GM23338 (cell line): ENCODE measurements at places on chromosomes 1 and 21. TPM values are rescaled to one million over a fixed set of nuclear protein-coding genes. Genes with fewer than 3 reads are reported as not detected.

Gene C1orf185
- not detected in 2 replicates for total RNA-seq

Gene DISP3
- total RNA-seq = 7.8 and 11.1 TPM in 2 replicates

Gene LAX1
- total RNA-seq = not detected in 2 replicates

Gene AKR7A3
- total RNA-seq = 0.14 TPM in 1 of 2 replicates, not detected in the other

- H3K27me3 ChIP-seq = no peaks in the 10 kb centered on the region
- H3K4me1 ChIP-seq = no peaks in the 10 kb centered on the region
- no peak overlapping the region for H3K4me3 ChIP-seq
- no peak for DNase-seq
- H3K36me3 ChIP-seq = no peaks in the 10 kb centered on the region
These were observed 202.9 kb downstream of the USP25 start for GRCh38 chr21:15932726-15933125.

DNA sequence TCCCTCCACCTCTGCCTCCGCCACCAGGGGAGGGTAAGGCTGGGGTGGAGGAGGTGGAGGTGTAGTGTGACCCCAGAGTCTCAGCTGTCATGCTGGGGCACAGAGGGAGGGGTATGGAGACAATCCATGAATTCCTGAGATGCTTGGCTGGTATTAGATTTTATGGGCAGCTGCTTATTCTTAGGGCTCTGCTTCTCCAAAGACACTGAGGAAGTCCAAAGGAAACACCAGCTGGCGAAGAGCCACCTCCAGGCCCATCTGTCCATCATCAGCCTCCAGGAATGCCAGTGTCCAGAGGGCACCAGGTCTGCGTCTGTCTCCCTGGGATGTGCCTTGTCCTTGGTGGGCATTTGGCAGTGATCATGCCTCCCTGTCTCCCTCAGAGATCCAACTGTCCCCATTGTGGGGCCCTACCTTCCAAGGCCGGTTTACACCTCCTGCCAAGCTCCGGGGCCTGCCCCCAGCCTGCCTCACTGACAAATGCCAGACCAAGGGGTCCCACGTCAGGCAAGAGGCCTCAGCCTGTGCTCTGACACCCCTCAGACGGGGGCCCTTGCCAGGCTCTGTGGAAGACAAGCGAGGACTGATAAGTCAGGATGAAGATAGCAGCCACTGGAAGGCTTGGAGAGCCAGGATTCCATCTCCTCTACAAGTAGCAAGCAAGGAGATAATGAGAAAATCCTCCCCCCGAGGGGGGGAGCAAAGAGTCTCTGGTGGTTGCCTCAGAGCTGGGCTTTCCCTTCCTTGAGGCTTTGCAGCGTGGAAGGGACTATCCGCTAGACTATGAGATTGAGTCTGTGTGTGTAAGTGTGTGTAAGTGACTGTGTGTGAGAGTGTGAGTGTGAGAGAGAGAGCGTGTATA lies 1.6 kb downstream of the TNNI1 start:
- H3K4me1 ChIP-seq = no peaks in the 10 kb centered on the region
- no peak overlapping the region for H3K27ac ChIP-seq
- no peak overlapping the region for H3K4me3 ChIP-seq
- H3K36me3 ChIP-seq = no peaks in the 10 kb centered on the region

DNA sequence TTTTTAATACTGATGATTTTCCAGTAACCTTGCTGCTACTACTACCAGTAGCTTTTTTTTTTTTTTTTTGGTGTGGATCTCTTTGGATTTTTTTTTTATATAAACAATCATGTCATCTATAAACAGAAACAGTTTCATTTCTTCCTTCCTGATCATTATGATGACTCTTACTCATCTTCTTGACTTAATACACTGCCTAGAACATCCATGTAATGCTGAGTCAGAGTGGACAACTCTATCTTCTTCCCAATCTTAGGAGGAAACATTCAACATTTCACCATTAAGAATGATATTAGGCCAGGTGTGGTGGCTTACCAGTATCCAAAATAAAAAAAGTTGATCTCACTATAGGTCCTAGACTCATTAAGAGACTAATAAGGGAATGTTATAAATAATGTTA lies 69.1 kb downstream of the RUSC1 start:
- H3K36me3 ChIP-seq = peaks cover 5% of the 10 kb centered on the region; the same call in 1 of the 2 replicates
- H3K27ac ChIP-seq = no peak overlapping the region
- no peak overlapping the region for H3K4me3 ChIP-seq
- no peaks in the 10 kb centered on the region for H3K4me1 ChIP-seq

DNA sequence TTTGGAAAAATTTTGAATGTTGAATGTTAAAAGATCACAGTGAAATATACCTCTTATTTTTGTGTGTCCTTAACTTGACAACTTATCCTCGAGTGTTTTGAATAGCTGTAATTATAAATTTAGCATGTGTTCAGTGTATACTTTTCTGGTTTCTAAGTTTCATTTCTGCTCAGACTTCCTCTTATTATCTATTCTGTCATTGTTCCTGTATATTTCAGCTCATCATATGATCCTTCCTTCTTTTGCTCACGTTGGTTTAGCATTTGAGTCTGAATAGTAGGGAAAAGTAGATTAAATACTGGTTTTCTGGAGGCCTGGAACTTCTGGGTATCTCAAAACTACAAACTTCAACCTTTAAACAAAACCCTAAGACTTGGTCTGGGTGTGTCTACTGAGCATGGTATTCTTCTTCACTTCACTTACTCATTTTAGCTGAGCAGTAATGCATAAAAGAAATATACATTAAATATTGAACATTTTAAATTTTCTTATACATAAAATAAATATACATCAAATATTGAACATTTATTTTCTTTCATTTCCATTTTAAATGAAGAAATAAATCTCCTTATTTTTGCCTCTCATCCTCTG lies 3.3 kb upstream of the ATP6V1G3 start:
- H3K4me1 ChIP-seq = no peaks in the 10 kb centered on the region
- H3K4me3 ChIP-seq = no peak overlapping the region
- no peaks in the 10 kb centered on the region for H3K36me3 ChIP-seq

DNA sequence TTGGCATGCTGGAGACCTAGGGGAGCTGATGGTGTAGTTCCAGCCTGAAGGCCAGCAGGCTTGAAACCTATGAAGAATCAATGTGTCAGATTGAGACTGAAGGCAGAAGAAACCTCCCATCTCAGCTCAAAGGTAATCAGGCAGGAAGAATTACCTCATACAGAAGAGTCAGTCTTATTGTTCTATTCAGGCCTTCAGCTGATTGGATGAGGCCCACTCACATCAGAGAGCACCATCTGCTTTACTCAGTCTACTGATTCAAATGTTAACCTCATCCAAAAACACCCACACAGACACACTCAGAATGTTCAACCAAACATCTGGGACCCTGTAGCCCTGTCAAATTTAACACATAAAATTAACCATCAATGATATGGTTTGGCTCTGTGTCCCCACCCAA lies 13.7 kb upstream of the CCN1 start:
- H3K27me3 ChIP-seq = no peaks in the 10 kb centered on the region
- no peak overlapping the region for H3K27ac ChIP-seq
- H3K4me1 ChIP-seq = no peaks in the 10 kb centered on the region

GRCh38 chr1:163544441-163544840 lies 222.7 kb downstream of the NUF2 start:
- no peak overlapping the region for H3K4me3 ChIP-seq
- H3K27me3 ChIP-seq = no peaks in the 10 kb centered on the region
- H3K36me3 ChIP-seq = 0 out of 2 replicates have a peak, but pooled peaks cover 3% of the 10 kb centered on the region
- no peak for DNase-seq
- H3K4me1 ChIP-seq = peaks cover 11% of the 10 kb centered on the region; the same call in 1 of the 2 replicates
- H3K27ac ChIP-seq = no peak overlapping the region

DNA sequence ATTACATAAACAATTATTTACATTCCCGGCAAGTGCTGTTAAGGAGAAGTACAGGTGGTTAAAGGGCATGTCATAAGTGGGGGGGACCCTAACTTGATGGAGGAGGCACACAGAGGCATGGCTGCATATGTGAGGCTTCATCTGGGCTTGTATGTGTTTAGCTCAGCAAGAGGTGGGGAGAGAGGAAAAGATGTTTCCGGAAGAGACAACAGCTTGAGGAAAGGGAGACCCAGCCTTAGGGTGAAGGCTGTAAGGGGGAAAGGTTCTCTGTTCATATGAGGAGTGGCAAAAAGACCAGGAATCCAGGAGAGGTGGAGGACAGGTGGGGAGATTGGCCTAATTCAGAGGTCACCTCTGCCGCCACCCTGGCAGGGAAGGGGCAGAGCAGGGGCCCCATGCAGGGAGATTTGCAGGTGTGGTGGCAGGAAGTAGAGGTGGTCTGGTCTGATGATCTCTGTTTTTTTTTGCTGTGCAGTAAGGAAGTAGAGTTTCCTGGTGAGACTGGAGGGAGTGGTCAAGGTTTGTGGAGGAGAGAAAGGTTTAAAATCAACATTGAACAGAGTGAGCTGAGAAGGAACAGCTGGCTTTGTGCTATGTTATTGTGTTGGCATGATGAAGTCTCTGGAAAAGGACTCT lies 9.0 kb downstream of the TRAF5 start:
- no peak overlapping the region for H3K4me3 ChIP-seq
- no peak for DNase-seq
- peaks cover 17% of the 10 kb centered on the region; the same call in 1 of the 2 replicates for H3K4me1 ChIP-seq
- H3K36me3 ChIP-seq = no peaks in the 10 kb centered on the region
- no peak overlapping the region for H3K27ac ChIP-seq

GRCh38 chr1:88204111-88204510 lies 480.0 kb upstream of the PKN2 start:
- no peak overlapping the region for H3K4me3 ChIP-seq
- H3K36me3 ChIP-seq = no peaks in the 10 kb centered on the region
- H3K4me1 ChIP-seq = no peaks in the 10 kb centered on the region
- H3K27ac ChIP-seq = no peak overlapping the region

- no peaks in the 10 kb centered on the region for H3K36me3 ChIP-seq
- no peak overlapping the region for H3K27ac ChIP-seq
- no peak overlapping the region for H3K4me3 ChIP-seq
- no peaks in the 10 kb centered on the region for H3K27me3 ChIP-seq
- no peak for DNase-seq
These were observed 30.3 kb downstream of the WNT4 start for GRCh38 chr1:22112554-22112953.

GRCh38 chr1:12475101-12475500 lies 142.9 kb downstream of the DHRS3 start:
- no peak overlapping the region for H3K27ac ChIP-seq
- H3K36me3 ChIP-seq = peaks cover 11% of the 10 kb centered on the region
- H3K4me1 ChIP-seq = peaks cover 9% of the 10 kb centered on the region
- H3K4me3 ChIP-seq = no peak overlapping the region
- no peaks in the 10 kb centered on the region for H3K27me3 ChIP-seq

GRCh38 chr21:45386728-45387371 lies 18.1 kb upstream of the COL18A1 start:
- H3K4me3 ChIP-seq = no peak overlapping the region
- no peak for DNase-seq
- H3K27me3 ChIP-seq = no peaks in the 10 kb centered on the region
- no peak overlapping the region for H3K27ac ChIP-seq

GRCh38 chr21:21662776-21663175 lies 664.6 kb downstream of the NCAM2 start:
- no peaks in the 10 kb centered on the region for H3K36me3 ChIP-seq
- DNase-seq = no peak
- no peak overlapping the region for H3K27ac ChIP-seq
- no peaks in the 10 kb centered on the region for H3K27me3 ChIP-seq
- H3K4me1 ChIP-seq = no peaks in the 10 kb centered on the region

DNA sequence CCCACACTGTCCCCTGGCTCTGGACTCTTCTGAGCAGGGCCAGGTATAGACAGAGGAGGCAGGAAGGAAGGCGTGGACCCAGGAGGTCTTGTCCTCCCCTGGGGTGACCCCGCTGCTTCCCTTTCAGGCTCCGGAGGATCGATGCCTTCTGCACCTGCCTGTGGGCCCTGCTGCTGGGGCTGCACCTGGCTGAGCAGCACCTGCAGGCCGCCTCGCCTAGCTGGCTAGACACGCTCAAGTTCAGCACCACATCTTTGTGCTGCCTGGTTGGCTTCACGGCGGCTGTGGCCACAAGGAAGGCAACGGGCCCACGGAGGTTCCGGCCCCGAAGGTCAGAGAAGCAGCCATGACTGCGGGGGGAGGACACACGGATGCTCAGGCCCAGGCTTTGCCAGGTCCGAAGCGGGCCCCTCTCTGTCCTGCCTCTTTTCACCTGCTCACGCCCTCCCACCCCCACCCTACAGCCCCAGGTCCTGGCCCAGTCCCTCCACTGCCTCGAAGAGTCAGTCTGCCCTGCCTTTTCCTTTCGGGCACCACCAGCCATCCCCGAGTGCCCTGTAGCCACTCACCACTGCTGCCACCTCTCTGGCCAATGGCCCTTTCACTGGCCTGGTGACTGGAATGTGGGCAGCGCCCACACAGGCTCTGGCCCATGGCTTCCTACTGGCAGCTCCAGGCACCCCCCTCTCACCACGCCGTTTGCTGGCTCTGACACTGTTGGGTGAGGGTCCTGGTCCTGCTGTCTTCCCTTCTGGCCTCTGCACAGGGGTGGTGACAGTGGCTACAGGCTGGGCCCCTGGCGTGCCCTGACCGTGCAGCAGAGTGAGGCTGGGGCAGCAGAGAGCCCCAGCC lies 13.5 kb downstream of the TMEM201 start:
- H3K4me3 ChIP-seq = no peak overlapping the region
- H3K36me3 ChIP-seq = peaks cover 10% of the 10 kb centered on the region; the same call in 1 of the 2 replicates
- no peak for DNase-seq
- H3K27ac ChIP-seq = no peak overlapping the region

- no peaks in the 10 kb centered on the region for H3K27me3 ChIP-seq
- DNase-seq = no peak
- H3K4me3 ChIP-seq = no peak overlapping the region
- peaks cover 55% of the 10 kb centered on the region for H3K4me1 ChIP-seq
- no peak overlapping the region for H3K27ac ChIP-seq
These were observed 54.7 kb upstream of the SSBP3 start for GRCh38 chr1:54460861-54461387.
